Ovary (tissue), 10 donors: ENCODE measurements at places on chromosomes 6 and 20. TPM values are rescaled to one million over a fixed set of nuclear protein-coding genes. Genes with fewer than 3 reads are reported as not detected.

Gene CLIC5
- polyA plus RNA-seq = 0.27 TPM

Gene RPS21
- polyA plus RNA-seq = 1,038 TPM

Gene BHLHE23
- not detected for polyA plus RNA-seq

Gene PCK1
- polyA plus RNA-seq = 0.30 TPM

Gene MPIG6B
- polyA plus RNA-seq = 0.06 TPM

Gene SLX4IP
- polyA plus RNA-seq = 2.8 TPM

Gene DPPA5
- 0.68 TPM for polyA plus RNA-seq

Gene SAPCD1
- polyA plus RNA-seq = 2.9 TPM

Gene MAS1
- 0.32 TPM for polyA plus RNA-seq

Gene ZNF341
- 2.3 TPM for polyA plus RNA-seq

GRCh38 chr6:134374491-134375219, 56.7 kb upstream of the SGK1 start:
- DNase-seq = no peak

DNA sequence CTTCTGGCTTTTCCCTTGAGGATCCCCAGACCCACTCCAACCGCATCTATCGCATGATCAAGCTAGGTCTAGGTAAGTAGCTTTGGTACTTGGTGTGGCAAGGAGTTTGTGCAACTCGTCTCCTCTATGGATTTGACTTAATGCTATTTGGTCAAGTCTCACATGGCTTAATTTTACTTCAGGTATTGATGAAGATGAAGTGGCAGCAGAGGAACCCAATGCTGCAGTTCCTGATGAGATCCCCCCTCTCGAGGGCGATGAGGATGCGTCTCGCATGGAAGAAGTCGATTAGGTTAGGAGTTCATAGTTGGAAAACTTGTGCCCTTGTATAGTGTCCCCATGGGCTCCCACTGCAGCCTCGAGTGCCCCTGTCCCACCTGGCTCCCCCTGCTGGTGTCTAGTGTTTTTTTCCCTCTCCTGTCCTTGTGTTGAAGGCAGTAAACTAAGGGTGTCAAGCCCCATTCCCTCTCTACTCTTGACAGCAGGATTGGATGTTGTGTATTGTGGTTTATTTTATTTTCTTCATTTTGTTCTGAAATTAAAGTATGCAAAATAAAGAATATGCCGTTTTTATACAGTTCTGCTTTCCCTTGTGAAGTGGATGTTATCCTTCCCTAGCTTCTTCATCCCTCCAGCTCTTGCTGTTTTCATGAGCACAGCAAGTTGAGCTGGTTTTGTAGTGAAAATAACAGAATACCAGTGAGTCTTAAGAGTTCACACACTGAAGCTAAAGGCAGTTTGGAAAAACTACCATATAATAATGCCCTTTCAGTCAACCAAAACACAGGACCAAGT, 3.8 kb downstream of the SLC35B2 start:
- DNase-seq = peak; percentile 23

DNA sequence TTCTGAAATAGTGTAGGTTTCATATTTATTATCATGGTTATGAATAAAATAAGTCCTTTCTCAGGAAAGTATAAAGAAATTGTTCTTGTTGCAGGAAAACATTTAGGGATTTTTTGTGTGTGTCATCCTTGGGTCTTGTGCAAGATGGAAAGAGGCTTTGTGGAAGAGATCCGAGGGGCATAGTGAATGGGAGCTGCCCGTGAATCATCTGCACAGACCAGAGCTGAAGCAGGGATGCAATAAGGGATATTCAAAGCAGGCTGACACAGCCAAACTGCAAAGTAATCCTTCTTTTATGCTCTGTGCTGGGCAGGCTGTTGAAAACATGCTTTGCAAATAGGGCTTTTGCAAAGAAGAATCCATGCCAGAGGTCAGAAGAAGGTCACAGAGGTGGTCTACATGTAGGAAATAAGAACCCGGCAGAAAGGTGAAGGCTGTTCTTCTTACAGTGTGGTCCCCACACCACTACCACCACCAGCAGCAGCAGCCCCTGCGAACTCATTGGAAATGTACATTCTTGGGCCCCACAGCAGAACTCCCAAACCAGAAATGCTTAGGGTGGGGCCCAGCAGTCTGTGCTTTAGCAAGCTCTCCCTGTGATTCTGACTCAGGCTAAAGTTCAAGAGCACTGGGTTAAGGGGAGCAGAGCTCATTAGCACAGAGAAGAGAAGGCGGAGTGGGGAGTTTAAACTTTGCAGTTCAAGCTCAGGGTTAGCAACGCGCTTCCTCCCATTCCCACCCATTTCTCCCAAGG, 237.6 kb downstream of the QKI start:
- no peak for DNase-seq

GRCh38 chr6:42404484-42404883, 47.2 kb downstream of the TRERF1 start:
- no peak for DNase-seq

DNA sequence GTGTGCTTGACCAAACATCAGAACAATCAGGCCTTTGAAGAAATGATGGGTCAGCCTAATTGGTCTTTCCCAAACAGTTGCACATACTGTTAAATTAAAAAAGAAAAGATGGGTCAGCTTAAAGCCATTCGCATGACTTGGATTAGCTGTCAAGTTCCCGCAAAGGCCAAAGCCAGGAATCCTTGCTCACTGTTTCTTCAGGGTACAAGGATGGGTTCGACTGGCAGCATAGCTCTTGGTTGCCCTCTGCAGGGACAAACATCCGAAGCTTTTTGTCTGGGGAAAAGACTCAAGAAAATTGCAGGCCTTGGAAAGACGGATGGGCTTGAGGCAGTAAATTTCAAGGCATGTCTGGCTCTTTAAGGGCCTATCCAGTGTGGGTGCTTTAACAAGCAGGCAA, 168.0 kb downstream of the HDGFL1 start:
- DNase-seq = peak; percentile 66

DNA sequence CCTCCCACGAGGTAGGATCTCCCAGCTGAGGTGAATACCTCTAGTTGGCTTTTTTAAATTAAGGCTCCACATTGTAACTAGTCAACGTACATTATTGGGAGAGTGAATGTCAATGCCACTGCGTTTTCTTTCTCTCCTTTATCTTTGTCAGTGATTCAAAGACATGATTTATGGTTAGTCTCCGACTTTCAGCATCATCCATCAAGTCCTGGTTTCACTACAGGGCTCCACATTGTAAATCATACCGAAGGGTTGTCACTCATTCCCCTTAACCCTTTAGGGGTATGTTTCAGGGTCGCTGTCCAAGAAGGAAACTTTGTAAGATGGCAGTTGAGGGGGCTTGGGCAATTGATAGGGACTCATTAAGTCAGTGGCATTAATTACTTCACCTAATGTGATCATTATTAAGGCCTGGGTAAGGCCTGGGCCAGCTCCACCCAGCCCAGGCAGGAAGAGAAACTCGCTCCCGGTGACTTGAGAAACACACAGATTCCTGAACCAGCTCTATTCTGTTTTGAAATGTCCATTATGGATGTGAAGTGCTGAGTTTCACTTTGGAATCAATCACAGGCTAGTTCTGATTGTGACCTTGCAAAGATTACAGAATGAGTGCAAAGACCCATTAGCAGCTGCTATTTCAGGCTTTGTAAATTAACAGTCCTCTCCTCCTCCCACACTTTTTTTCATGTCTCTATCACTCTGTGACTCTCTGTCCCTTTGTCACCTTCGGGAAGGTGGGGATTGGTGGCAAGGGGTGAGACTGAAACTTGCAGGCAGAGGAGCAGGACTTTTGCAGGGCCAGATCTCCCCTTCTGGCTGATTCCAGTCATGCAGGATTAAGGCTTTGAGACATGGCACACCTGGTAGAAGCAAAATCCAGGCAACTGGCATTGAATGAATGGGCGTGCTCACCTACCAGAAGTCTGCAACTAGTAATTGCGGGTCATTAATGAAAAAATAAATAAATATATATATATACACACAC, 222.4 kb downstream of the TSHZ2 start:
- no peak for DNase-seq

DNA sequence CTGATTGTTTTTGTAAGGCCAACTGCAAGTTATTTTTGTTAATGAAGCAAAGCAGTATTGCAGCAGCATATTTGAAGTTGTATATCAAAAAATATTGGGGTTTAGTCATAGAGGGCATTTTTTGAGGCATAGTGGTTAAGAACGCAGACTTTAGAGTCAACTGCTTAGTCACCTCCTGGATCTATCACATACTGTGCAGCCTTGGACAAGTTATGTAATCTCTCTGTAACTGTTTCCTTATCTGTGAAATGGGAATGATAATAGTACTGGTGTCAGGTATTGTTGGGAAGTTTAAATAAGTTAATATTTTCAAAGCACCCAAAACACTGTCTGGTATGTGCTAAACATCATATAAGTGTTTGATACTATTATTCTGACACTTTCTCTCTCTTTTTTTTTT, 27.2 kb upstream of the EFHC1 start:
- DNase-seq = no peak

GRCh38 chr6:84740385-84740784, 24.0 kb downstream of the TBX18 start:
- no peak for DNase-seq

- no peak for DNase-seq
Observed at GRCh38 chr6:11098004-11098403, 4.4 kb downstream of the SMIM13 start.

GRCh38 chr6:99282479-99283062, 66.9 kb downstream of the FAXC start:
- no peak for DNase-seq

- DNase-seq = no peak
Observed at GRCh38 chr6:159100395-159101182, 55.8 kb upstream of the TAGAP start.

GRCh38 chr6:6631534-6632276, 43.2 kb downstream of the LY86 start:
- DNase-seq = no peak

GRCh38 chr6:6681075-6681849, 92.7 kb downstream of the LY86 start:
- DNase-seq = no peak

GRCh38 chr6:53813096-53813495, 18.3 kb downstream of the LRRC1 start:
- no peak for DNase-seq

- no peak for DNase-seq
Observed at GRCh38 chr6:168638468-168639271, 197.7 kb downstream of the SMOC2 start.

DNA sequence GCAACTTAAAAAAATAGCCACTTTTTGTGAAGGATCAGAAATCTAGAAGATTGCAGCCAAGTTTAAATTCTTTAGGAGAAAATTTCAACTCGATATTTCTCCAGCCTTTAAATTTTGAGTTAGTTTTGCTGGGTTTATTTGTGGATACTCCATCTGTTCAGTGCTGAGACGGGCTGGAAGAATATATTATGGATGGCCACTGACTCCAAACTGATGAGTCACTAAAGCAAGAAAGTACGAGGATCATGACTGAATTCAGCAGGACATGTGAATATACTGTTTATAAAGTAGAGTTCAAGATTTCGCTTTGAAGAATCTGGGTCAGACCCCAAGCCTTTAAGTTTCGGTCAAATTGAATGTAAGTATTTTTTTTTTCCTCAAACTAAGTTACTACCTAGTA, 199.5 kb downstream of the ADGRB3 start:
- DNase-seq = no peak

DNA sequence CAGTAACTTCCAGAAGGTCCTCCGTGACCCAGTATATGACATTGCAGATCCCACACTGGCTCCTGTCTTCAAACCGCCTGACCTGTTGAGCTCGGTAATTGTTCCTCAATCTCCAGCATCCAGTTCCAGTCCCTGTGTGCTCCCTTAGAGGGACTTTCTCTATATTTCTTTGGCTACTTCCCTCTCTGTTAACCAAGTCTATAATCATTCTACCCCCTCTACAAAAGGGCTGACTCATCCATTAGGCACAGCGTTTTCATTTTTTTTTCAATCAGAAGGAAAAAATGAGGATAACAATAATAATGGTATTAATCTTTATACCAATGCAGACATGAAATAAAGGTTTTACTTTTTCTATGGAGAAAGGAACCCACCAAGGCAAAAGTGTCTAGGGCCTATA, 69.3 kb downstream of the FAM229B start:
- DNase-seq = no peak

DNA sequence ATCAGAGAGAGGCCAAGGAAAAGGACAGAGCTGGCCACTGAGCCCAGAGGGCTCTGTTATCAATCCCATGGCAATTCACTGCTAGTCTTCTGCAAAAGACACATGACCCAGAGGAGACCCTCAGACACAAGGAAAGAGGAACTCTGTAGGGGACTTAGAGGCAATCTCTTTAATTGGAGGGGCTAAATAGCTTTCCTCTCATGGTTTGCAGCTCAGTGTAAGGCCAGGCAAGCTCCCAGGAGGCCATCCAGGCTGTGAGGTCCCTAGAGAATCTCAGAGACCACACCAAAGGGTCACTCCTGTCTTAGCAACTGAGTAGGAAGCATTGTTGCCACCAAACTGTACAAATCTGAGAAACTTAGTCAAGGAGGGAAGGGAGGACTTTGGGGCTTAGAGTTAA, 10.0 kb upstream of the HLA-DOA start:
- no peak for DNase-seq

DNA sequence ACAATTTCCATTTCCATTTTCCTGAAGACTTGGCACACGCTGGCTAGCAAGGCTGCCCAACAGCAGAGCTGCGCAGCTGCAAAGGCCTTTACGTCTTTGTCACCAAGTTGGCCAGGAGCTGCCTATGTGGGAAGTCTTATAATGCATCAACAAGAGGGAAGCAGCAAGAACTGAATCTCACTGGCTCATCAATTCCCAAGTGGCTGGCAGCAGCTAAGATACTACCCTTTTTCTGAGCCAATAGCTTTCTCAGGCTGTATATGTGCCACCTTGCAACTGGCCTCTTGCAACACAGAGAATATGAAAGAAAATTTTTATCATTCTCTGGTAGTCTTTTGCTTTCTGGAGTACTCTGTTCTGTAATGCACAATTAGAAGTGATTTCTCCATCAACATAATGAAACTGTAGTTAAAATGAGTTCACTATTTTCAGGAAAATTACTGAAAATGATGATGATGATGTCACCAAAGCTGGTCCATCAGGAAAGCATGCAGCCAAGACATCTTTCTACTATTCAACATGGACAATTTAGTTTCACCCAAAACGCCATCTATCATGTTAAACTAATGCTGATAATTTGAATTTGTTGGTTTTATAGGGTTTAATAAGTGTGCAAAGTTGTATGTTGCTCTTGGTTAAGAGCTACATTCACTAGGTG, 97.3 kb upstream of the FOXA2 start:
- no peak for DNase-seq

DNA sequence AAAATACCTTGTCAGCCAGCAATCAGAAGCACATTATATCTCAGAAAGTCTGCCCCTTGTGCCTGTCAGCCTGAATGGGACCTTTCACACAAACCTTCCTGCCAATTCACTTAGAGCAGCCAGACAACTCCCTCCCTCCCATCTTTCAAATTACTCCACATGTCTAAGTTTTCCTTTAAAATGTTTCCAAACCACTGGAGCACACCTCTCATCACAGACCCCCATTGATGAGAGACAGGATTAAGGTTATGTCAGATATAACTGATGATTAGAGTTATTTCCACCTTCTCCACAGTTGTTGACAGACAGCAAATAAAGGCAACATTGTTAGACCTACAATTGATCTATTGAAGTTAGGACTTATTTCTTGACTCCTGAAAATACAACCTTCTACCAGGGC, 408.4 kb downstream of the PLCB1 start:
- DNase-seq = no peak

GRCh38 chr6:75880305-75880704, 131.3 kb downstream of the MYO6 start:
- DNase-seq = no peak

GRCh38 chr6:170456886-170457698, 96.0 kb downstream of the PSMB1 start:
- DNase-seq = no peak
